H9 (cell line): ENCODE measurements at places on chromosomes 16 and 17.

DNA sequence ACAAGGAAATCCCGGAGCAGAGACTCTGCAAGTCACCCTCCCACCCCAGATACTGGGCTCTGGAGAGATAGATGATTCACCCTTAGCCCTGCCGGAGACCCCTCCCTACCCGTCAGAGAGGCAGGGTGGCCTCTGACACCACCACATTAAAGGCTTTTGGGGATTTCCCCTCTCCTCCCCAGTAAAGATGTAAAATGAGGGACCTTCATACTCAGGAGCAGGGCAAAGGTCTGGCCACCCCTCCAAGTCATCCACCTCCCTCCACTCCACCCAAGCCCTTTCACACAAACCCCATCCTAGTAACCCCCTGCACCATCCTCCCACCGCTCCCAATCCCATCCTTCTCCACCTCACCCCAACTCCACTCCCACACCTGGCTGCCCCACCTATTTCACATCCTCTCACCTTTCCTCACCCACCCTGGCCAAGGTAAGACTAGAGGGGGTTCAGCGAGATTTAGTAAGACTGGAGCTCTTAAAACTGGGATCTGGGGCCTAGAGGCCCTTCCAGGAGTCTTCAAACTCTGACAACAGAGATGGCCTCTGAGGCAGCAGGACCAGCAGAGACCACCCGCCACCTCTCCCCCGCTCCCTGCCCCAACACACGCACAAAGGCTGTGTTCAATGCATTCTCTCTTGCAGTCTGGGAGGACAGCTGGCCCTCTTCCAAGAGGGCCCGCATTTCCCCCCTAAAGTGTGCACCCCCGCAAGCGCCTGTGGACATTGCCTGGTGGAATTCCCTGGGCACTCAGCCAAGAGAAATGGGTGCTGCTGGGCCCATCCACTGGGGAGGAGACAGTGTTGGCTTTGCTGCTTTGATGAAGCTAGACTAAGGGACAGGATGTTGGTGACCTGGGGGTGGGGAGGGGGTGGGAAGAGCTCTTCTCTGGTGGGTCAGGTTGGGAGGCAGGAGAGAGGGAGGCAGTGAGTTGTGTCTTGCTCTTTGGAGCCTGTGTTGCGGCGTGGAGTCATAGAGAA is 1.1 kb downstream of the ABAT start:
- no peak for DNase-seq

- no peak for DNase-seq
Observed at GRCh38 chr17:45310380-45311324, 6.2 kb downstream of the MAP3K14 start.

DNA sequence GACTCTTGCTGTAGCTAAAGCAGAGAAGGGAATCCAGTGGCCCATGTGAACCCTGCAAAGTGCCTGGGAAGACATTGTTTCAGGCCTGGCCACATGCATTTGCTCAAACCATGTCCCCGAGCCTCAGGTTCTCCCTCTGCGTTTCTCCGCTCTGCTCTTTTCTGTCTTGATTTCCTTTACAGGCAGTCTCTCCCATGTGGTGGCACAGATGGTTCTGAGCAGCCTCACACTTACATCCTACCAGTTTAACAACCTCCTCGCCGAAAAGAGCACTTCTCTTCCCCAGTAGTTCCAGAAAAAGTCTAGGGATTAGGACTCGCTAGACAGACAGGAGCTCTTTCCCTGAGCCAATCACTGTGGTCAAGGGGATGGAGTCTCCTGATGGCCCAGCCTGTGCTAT is 28.3 kb upstream of the MYH10 start:
- DNase-seq: no peak

DNA sequence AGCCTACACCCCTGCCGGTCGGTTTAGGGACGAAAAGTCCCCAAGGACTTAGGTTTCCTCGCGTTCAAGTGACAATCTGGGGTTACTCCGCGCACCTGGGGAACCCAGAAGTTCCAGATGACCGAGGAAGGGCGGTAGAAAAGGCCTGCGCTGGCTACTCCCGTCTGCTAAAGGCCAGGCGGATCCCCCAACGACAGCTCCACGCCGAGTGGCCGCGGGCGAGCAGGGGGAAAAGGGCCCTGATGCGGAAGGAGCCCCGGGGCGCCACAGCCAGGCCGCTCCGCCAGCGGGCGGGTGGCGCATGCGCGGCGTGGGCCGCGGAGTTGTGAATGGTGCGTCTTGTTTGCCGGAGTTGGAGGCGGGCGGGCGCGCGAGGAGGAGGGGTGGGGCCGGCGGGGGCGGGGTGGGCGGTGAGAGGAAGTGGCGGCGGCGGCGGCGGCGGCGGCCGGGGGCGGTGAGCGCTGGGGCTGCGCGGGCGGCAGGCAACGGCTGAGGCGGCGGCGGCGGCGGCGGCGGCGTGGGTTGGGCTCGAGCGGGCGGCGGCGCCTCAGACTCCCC is at the start of gene CBFB:
TSS of gene CBFB (plus strand) at position 454 of the 558 bp plus-strand sequence. CDS start 259 bp downstream, outside the sequence.
- DNase-seq: peak; percentile 88

- DNase-seq: no peak
Observed at GRCh38 chr16:71414038-71414437, 27.8 kb downstream of the TLE7 start.

- DNase-seq: no peak
Observed at GRCh38 chr16:72810480-72810879, 237.4 kb downstream of the ZFHX3 start.
